ENCODE measurements at places on chromosomes 3 and 15.

- no peak for DNase-seq
These were observed 11.6 kb downstream of the RMDN3 start for GRCh38 chr15:40743485-40743901.

DNA sequence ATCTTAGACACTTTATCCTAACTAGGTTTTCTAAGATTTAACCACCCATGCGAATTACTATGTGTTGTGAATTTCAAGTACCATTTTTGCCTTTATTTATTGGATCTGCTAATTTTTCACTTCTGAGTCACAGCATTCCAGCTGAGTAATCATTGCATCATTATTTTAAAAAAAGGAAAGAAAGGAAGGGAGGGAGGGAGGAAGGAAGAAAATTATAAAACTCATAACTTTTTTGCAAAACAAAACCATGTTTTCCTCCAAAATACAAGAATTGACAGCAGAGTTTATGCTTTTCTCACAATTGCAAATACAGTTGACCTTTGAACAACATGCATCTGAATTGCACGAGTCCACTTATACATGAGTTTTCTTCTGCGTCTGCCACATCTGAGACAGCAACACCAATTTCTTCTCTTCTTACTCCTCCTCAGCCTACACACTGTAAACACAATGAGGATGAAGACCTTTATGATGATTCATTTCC is 651.4 kb upstream of the NECTIN3 start:
- no peak for DNase-seq

DNA sequence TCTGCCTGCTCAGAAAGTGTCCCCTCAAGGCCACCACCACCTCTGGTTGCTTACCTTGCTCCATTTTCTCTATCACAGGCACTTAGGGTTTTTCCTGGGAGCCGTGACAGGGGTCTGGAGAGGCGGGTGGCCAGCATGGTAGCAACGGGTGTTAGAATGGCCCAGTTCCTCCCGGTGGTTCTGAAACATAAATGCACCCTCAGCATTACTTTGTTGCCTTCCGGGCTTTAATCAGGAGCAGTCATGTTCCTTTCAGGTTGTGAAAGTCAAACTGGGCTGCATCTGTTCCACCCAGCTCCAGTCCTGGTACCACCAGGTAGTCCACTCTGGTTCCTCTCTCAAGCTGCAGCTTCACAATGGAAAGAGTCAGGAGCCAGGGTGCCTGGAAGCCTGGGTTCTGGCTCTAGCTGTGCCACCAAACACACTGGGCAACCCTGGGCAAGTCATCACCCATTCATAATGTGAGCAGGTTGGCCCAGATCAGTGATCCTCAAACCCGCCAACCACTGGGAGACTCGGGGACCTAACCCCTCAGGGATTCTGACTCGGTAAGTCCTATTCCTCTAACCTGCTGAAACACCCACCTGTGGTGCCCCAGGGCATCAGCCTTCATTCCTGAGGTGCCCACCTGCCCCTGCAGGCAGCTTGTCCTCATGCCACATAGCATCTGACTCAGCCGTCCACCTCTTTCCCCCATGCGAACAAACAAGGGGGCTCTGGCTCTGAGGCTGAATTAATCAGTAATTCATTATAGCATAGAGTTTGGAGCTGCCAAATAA is 9.3 kb downstream of the BDH1 start:
- DNase-seq, result no peak

GRCh38 chr3:172303181-172303580 is 145.1 kb downstream of the GHSR start:
- no peak for DNase-seq

GRCh38 chr3:196793246-196793645 is 53.6 kb downstream of the PAK2 start:
- no peak for DNase-seq

DNA sequence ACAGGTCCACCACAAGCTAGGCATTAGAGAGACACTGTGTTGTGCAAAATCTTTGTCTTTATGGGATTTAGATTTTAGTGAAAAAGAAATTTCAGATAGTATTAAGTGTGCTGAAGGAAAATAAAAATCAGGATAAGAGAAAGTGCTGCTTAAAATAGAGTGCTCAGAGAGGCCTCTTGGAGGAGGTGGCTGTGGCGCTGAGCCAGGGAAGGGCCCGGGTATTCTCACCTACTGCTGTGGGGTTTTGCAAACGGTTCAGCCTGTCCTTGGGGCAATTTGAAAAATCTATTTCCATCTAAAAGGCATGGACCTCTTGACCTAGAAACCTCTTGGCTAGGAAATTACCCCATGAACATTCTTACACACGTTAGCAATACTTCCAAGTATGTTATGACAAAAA is 267.7 kb downstream of the TJP1 start:
- no peak for DNase-seq

DNA sequence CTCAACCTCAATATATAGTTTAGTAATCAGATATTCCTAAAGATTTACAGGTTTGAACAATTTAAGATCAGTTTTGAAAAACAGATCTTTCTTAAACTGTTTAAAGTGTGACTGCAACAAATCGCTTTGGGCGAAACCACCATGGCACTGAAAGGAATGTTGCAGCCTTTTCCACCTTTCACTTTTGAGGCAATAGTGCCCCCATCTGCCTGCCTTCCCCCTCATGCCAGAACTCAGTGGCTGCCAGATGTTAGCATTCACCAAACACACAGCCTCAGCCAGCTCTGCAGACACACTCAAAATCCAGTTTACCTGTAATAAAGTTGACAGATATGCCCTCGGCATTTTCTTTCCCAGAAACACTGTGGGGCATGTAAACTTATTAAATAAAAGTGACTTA is 3.3 kb downstream of the LYSMD4 start:
- no peak for DNase-seq

DNA sequence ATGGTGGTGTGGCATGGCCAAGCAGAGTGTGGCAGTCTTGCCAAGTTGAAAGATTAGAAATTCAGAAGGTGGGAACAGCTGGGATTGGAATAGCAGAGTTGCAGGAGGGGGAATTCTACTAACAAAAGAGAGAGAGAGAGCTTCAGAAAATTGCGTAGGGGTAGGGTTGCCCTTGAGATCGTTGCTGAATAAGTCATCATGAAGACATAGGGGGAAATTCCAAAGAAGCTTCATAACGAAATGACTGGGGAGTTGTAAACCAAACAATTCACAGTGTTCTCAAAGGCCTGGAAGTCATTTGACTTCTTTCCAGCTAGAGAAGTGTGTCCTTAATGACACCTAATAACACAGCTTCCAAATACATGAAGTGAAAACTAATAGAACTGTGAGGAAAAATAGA is 26.3 kb upstream of the TIPARP start:
- no peak for DNase-seq

DNA sequence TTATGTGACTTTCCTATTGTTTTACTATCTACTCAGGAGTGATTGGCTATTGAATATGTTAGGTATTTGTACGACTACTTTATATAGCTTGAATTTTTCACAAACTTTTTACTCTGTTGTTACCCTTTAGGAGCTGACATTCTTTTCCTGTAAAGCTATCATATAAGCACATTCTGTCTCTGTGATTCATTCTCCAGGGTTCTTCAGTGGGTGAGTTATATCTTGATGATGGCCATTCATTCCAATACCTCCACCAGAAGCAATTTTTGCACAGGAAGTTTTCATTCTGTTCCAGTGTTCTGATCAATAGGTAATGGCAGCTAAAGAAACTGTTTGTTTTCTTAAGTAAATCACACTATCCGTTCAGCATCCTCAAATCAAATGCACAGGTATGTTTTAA is 10.1 kb upstream of the CAPN3 start:
- no peak for DNase-seq

DNA sequence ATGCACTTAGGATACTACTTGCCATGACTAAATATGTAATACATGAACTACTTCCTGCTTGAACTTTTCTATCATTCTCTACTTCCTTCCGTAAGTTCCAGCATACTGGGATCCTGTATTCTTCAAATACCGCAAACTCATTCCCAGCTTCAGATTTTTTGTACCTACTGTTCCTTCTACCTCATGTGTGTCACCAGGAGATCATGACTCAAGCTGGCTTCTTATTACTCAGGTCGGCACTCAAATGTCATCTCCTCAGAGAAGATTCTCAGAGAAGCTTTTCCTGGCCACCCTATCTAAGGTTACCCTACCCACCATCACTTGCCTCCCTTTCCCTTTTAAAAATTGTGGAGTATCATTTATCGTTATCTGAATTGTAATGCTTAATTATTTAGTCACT is 66.7 kb downstream of the RFX7 start:
- no peak for DNase-seq

DNA sequence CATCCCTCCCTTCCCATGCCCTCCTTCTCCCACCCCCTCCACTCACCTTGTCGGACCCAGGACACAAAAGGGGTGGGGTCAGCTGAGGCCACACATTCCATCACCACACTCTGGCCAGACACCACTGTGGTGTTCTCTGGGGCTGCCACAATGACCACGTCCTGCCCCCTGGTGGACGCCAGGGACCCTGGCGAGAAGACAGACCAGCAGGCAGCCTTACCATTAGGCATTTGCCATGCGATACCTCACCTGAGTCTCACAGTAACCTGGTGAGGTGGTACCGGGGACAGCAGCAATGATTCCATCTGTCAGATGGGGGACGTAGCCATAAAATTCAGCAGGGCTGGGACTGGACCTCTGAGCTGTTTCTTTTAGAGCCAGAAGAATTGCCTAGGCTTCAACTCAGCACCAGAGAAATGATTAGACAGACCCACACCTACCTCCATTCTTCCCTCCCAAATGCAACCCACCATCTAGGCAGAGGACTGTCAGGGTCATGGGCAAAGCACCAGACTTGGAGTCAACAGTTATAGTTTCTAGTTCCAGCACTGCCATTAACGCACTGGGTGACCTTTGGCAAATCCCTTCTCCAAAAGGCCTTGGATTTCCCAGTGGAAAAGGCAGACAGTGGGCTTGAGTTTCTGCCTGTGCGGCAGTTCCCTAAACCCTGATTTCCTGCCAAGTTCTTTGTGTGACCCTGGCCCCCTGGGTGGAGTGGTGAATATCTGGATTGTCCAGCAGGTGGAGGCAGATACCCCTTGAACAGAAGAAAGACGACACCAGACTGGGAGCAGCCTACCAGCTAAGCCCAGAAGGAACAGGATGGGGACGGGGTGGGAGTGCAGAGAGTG is 21.8 kb downstream of the IGDCC4 start:
- DNase-seq, result peak; percentile 1

GRCh38 chr3:170907637-170908234 is 701 bp downstream of the EIF5A2 start:
- peak; percentile 3 for DNase-seq

DNA sequence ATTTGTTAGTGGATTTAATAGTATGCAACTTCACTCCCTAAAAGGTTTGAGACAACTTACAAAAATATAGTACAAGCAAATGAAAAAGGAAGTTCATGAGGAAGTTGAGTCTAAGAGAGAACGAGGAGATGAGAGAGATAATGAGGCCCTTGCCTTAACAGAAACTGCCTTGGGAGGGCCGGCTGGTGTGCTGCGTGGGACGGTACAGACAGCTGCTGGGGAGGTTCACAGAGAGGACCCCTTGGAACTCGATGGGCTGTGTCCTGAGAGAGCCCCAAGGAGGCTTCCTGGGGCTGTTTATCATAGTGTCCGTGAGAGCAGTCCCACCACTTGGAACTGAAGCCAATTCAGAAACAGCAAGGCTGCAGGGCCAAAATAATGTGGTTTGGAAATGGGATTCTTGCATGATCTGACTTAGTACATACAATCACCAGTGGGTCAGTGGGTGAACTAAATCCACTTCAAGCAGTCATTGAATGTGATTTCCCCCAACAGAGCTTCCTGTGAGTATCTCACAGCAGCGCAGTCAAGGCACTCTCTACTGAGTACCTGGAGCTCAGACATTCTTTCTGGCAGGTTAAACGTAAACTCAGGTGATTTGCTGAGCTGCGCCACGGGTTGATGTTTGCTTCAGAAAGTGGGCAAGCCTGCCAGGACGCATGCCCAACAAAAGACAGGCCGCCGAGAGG is 90.8 kb downstream of the CRTC3 start:
- DNase-seq, result no peak
